ENCODE measurements at places on chromosomes 12 and 14. TPM values are rescaled to one million over a fixed set of nuclear protein-coding genes. Genes with fewer than 3 reads are reported as not detected.

GRCh38 chr12:108939594-108939993 lies 59.7 kb downstream of the DAO start:
- DNase-seq: peak; percentile 22

DNA sequence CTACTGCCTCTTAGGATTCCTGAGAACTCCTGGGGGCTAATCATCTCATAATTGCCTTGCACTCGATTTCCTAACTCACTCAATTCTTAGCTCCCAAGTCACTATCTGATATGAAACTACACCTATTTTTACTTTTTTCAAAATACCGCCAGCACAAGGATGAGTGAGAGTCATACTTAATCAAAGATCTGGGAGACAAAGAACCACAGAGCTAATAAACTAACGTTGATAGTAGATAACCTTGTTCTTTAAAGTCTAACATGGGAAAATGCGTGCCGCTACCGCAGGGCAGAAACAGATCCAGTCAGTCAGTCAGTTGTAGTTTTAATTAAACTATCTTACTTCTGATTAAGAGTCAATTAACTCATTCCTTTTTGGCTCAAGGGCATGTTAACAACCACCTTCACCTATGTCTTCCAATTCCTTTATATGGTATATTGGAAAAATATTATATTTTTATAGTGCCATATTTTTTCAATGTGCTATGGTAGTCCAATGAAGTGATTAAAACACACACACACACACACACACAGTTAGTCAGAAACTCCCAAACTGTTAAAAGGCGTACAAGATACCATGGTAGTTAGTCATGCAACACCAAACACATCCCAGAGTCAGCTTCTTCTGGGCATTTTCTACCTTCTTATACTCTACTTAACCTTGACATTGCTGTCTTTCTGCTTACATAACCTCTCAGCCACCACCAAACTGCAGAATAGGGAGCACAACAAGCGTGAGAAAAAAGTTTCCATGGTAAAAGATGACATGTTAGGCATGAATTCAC lies 114.0 kb downstream of the KLHL28 start:
- DNase-seq: no peak

APOF gene
- not detected for total RNA-seq

DNA sequence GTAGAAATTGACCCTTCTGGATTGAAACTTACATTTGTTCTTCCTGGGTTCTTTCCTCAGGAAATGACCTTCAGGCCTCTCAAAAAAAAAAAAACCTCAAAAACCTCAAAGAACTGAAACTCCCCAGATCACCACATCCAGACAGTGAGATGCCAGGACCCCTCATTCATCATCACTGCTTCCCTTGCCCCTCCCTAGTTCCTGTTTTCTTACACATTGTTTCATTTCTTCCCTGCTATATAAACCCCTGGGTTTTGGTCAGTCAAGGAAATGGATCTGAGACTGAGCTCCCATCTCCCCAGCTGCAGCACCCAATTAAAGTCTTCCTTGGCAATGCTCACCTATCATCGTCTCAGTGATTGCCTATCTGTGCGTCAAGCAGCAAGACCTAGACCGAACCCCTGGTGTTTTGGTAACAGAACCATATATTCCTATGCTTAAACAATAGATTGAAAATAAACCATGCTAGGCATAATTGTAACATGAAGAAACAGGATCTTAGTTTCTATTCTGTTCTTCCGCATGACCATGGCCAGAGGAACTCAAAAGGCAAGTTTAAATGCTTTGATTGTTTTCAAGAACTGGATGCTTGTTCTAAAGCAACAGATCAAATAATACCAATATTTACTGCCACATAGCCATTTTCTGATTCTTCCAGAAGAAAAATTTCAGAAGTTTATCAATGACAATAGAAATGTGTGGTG lies 108.0 kb upstream of the MAX start:
- DNase-seq: no peak

PAX9 gene
- total RNA-seq: not detected

DNA sequence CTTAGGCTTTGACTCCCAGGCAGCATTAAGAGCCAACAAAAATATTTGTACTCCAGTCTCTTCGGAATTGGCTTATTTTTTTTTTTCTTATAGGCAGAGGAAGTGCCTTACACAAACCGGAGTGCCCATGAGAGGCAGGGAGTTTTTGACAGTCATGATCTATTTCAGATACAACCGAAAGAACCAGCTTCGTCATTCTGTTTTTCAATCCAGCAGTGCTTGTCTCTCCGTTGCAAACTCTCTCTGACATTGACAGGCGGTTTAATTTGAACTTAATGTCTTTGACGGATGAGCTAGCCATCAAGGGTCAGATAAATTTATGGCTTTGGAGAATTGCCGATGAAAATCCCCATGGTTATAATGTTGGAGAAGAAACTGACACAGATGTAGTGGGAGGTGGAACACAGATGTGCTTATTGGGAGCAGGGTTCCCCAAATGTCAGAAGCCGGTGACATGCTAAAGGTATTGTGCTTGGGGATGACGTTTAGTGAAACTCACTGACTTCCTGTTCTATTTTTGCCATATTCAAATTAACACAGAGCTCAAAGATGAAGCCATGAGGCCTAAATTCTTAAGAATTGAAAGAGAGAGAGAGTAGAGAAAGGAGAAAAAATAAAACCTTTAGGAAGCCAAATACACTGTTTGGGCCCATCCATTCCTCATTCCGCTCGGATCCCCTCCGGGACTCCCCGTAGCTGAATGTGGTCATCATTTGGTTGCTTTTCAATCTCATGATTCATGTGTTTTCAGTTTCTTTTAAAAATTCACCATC lies 59.7 kb downstream of the PLXNC1 start:
- DNase-seq: peak; percentile 45

DNA sequence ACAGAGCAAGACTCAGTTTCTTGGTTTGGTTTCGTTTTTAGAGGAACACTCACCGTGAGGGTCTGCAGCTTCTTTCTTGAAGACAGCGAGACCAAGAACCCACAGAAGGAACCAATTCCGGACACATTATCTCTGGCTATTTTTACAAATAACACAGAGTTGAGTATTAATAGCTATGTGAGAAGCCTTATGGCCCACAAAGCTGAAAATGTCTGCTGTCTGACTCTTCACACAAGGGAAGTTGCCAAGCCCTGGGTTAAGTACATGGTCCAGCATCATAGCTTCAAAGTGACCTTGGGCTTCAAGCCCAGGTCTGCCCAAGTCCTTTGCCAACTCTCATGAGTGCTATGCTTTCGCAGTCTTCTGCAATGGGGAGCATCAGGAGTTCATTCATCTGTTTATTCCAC lies 2.6 kb upstream of the LGMN start:
- DNase-seq: no peak

ESPL1 gene
- total RNA-seq: 0.55 TPM
